Right lobe of liver (tissue), 6 donors: ENCODE measurements at places on chromosomes 2 and 18.
A peak's percentile ranks its signal among the peaks of the same experiment; 100 is the strongest.

- no peak for DNase-seq
Observed at GRCh38 chr2:220114443-220114842, 487.0 kb downstream of the SLC4A3 start.

GRCh38 chr2:107772353-107772752 lies 54.3 kb upstream of the RGPD4 start:
- no peak for DNase-seq

DNA sequence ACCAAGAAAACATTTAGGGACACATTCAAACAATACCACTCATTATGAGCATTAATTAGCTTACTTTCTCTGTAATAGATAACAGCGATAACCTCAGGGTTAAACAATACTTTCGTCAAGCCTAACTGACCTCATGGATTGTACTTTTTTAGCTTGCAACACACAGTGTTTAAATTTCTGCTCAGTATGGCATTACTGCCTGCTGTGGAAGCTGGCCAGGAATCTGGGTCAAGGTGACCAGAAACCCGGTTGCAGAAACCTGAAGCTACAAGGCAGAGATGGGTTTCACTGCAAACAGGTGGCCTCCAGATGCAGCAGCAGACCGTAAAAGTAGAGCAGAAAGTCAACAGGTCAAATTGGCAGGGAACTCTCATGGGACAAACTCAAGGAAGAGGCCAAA lies 123.8 kb upstream of the FHL2 start:
- peak; percentile 74 for DNase-seq

GRCh38 chr2:231527955-231528635 lies 2.1 kb downstream of the NMUR1 start:
- DNase-seq = no peak

DNA sequence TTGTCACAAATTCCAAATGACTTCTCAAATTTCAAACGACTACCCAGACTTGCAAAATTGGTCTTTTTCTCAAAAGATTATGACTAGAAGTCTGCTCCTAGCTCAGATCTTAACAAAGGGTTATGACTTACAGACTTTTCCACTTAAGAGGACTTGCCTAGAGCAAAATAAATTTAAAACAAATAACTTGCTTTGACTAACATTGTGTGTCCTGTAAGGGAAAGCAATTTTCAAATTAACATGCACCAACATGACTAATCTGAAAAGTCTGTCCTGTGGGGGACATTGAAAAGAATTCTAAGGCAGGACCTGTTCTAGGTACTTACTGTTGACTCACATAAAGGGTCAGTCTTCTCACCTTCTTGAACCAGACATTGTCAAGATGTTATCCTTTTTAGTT lies 53.5 kb upstream of the TMEM200C start:
- no peak for DNase-seq

GRCh38 chr18:67134911-67135310 lies 381.6 kb downstream of the DSEL start:
- no peak for DNase-seq

- DNase-seq = no peak
Observed at GRCh38 chr18:24593401-24593800, 133.0 kb downstream of the HRH4 start.

GRCh38 chr2:173750831-173751230 lies 214.3 kb downstream of the SP3 start:
- DNase-seq = no peak

DNA sequence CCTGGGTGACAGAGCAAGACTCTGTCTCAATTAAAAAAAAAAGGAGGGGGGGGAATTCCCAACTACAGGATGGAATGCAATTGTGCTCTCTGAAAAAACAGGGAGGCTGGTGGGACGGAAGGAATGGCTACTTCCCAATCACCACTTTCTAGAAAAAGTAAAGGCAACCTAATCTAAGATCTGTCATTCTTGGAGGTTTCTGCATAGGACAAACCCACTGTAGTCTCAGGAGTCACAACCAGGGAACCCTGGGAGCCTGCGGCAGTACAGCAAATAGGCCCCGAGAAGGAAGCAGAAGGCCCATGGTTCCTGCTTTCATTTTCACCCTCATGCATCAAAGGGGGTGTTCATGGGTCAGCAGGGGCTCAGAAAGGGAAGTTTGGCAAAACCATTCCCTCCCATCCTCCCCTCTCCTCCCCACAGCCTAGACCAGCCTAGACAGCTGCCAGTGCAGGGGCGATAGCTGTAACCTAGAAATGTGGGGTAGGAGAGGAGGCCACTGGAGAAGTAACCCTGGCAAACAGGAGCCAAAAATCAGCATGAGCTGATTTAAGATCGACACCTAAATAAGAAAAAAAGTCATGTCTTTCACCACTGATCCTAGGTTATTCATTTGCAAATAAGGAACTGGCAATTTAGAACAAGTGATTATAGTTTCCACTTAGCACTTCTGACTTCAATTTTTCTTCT lies 48.0 kb downstream of the TRABD2A start:
- DNase-seq = no peak

- no peak for DNase-seq
Observed at GRCh38 chr2:210548878-210549384, 7.5 kb upstream of the CPS1 start.

DNA sequence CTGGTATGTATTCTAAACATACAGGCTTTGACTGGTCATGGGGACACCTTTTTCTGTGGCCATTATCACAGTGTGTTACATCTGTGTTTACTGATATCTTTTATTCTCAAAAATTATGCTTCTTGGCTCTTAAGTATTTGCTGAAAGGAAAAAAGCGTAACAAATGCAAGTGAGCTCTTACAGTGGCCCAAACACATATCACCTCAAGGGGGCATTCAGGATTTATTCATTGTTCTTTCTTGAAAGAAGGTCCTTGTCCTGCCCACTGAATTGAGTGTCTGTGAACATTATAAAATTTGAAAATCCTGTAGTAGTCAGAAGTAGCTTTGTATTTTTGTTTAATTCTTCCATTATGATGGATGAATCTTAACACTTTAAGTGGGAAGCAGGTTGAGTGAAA lies 454.5 kb downstream of the XIRP2 start:
- no peak for DNase-seq

DNA sequence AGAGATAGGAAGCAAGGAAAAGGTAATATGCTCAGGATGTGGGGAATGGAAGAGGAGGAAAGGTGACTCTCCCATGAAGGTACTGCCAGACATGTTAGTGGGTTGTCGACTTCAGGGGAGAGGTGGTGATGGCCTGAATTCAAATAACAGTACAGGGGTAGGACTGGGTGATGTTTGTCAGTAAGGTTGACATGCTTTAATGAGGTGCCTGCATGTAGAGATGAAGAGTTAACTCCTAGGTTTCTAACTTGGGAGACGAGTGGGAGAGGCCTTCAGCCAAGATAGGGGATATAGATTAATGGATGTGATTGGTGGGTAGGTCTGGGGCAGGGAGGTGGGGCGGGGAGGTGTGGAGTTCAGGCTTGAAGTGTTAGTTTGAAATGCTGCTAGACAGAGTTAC lies 2.6 kb downstream of the NAPG start:
- no peak for DNase-seq

DNA sequence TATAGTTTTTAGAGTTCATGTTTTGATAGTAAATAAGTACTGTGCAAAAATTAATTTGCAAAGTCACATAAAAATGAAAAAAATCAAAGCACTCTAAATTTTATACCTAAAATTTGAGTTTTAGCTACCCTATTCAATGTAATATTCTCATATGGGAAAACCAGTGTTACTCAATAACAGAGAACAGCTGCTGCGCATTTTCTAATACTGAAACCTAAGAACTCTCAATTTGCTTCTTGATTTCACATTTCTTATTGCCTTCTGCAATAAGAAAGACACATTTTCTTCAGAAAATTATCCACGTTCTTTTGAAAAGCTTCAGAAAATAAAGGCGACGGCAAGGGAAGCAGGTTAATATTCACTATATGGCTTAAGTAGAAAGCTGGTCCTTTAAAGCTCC lies 199.1 kb upstream of the CCDC150 start:
- no peak for DNase-seq

- no peak for DNase-seq
Observed at GRCh38 chr2:118056165-118056534, 32.1 kb upstream of the INSIG2 start.

- DNase-seq = peak; percentile 37
Observed at GRCh38 chr2:43041661-43042360, 184.6 kb downstream of the ZFP36L2 start.

DNA sequence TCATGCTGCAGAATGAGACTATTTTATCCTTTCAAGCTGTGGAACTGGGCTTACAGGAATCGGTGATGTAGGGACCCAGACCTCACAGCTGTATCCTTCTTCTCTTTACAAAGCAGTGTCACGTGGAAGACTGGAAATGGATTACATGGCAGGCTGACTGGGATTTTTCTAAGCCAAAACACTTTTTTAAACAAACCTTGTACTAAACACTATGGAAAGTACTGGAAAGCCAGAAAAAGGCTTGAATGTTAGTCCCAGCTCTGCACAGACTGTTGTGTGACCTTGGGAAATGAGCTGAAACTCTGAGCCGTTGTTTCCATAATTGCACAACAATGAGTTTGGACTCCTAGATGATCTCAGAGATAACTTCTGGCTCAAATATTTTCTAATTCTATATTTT lies 7.6 kb upstream of the ADAM23 start:
- DNase-seq = no peak

- no peak for DNase-seq
Observed at GRCh38 chr18:598124-598589, 1.4 kb downstream of the CLUL1 start.

GRCh38 chr2:220835583-220835982 lies 736.5 kb downstream of the EPHA4 start:
- no peak for DNase-seq

- no peak for DNase-seq
Observed at GRCh38 chr2:109057686-109058085, 68.7 kb upstream of the EDAR start.

- no peak for DNase-seq
Observed at GRCh38 chr18:79502782-79503181, 107.1 kb downstream of the NFATC1 start.

DNA sequence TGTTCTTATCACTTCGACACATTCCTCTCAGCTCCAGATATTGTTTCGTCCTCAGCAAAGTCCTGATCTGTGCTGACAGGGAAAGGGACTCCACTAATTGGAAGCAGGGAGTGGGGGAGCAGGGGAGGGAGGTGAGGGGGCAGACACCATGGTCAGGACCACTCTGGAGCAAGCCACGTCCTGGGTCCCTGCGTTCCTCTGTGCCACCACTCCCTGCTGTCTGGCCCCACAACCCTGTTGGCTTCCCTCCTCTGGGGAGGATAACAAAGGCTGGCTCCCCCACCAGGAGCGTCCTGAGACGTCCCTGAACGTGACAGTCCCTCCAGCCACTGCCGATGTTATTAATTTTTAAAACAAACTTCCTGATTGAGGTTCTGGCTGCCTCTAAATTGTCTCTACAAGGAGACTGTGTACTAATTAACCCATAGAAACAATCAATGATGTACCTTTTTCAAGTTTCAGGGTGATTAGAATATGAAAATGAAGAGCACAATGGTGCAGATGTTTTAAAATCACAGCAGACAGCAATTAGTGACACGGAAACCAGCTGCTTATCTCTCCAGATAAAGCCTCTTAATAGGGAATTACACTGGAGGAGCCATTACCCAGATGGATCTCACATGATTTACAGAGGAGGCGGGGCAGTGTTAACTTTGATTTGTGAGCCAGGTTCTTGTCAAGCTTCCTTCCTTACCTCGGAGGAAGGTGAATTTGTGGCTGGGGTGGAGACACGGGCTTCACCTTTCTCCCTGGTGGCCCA lies 257.5 kb downstream of the SETBP1 start:
- DNase-seq = no peak

GRCh38 chr2:26483957-26484565 lies 6.1 kb upstream of the OTOF start:
- DNase-seq = no peak

- no peak for DNase-seq
Observed at GRCh38 chr18:61569176-61569892, 236.1 kb downstream of the CDH20 start.

- no peak for DNase-seq
Observed at GRCh38 chr2:27762951-27763906, 8.3 kb upstream of the MRPL33 start.

DNA sequence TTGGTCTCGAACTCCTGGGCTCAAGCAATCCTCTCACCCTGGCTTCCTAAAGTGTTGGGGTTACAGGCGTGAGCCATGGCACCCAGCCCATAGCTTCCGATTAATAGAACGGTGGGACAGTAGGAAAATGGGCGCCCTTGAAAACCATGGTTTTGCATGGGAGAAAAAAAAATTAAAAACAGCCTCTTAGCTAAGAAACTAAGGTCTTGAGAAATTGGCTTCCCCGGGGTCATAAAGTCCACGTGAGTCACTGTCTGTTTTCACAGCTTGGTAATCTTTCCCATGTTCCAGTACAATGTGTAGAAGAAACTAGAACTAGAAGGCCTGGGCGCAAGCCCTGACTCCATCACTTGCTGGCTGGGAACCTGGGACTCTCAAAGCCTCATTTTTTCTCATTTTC lies 20.7 kb downstream of the B3GNT2 start:
- DNase-seq = no peak

- DNase-seq = no peak
Observed at GRCh38 chr2:85607268-85608215, 4.3 kb downstream of the C2orf68 start.

- no peak for DNase-seq
Observed at GRCh38 chr2:20071397-20072383, 20.3 kb upstream of the LAPTM4A start.

DNA sequence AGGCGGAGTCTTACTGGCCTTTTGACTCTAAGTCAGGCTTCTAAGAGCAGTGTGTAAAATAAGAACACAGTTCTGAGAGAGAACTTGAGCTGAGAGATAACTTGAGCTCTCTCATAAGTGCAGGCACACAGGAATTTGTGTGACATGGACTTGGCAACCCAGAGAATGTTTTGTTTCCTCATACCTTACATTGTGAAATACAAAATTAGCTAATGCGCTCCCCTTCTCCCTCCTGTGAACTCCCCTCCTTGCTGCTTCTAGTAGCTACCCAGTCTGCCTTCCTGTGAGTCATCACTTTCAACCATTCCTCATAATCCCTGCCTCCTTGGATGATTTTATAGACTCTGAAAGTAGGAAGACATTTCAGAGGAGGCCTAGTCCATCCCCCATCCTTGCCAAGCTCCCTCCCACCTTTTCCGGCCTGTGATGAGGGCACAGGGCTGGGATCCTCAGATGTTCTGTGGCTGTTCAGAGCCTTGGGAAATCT lies 22.6 kb downstream of the FER1L5 start:
- no peak for DNase-seq

GRCh38 chr2:23283-23682 lies 23.0 kb downstream of the FAM110C start:
- DNase-seq = no peak
